Articular chondrocyte of knee joint (primary cell): ENCODE measurements at places on chromosomes 6 and 20. TPM values are rescaled to one million over a fixed set of nuclear protein-coding genes. Genes with fewer than 3 reads are reported as not detected.

ZFP57 gene
- not detected in 2 replicates for total RNA-seq

PLG gene
- total RNA-seq: not detected in 2 replicates

TRDN gene
- total RNA-seq: under 0.01 TPM in 1 of 2 replicates, not detected in the other

TLDC2 gene
- total RNA-seq: 0.54 and 0.65 TPM in 2 replicates

VWA7 gene
- total RNA-seq: 1.0 and 1.9 TPM in 2 replicates

CYP21A2 gene
- 0.13 TPM in 1 of 2 replicates, not detected in the other for total RNA-seq

XKR7 gene
- total RNA-seq: not detected in 2 replicates

SCRT2 gene
- not detected in 2 replicates for total RNA-seq

GSTA1 gene
- 0.26 TPM in 1 of 2 replicates, not detected in the other for total RNA-seq

MUC21 gene
- not detected in 2 replicates for total RNA-seq
